Caki2 (cell line): ENCODE measurements at places on chromosomes 2 and 18. TPM values are rescaled to one million over a fixed set of nuclear protein-coding genes. Genes with fewer than 3 reads are reported as not detected.

The IL18R1 gene
- total RNA-seq, result 0.41 and 1.5 TPM in 2 replicates

The LDLRAD4 gene
- 0.44 TPM in 1 of 2 replicates, not detected in the other for total RNA-seq

The OTOS gene
- total RNA-seq, result not detected in 2 replicates

The GALNT3 gene
- total RNA-seq, result 0.37 and 0.43 TPM in 2 replicates

The MEP1B gene
- total RNA-seq, result 0.17 TPM in 1 of 2 replicates, not detected in the other

The GREB1L gene
- 0.72 and 2.0 TPM in 2 replicates for total RNA-seq

The LRRTM4 gene
- 2.1 and 2.6 TPM in 2 replicates for total RNA-seq

The CYP27C1 gene
- 2.9 and 3.0 TPM in 2 replicates for total RNA-seq

The PAIP2B gene
- total RNA-seq, result 0.54 TPM in 1 of 2 replicates, not detected in the other

The CHRNG gene
- total RNA-seq, result not detected in 2 replicates

The UPP2 gene
- not detected in 2 replicates for total RNA-seq

The CRACDL gene
- not detected in 2 replicates for total RNA-seq

The CACNB4 gene
- total RNA-seq, result 0.10 and 0.17 TPM in 2 replicates

The GALNT14 gene
- total RNA-seq, result 251 and 276 TPM in 2 replicates

The TSPYL6 gene
- total RNA-seq, result not detected in 2 replicates

The TUBA4B gene
- total RNA-seq, result 0.10 TPM in 1 of 2 replicates, not detected in the other
